Lung (tissue), 17 donors: ENCODE measurements at places on chromosomes 12 and 14. TPM values are rescaled to one million over a fixed set of nuclear protein-coding genes. Genes with fewer than 3 reads are reported as not detected.

DNA sequence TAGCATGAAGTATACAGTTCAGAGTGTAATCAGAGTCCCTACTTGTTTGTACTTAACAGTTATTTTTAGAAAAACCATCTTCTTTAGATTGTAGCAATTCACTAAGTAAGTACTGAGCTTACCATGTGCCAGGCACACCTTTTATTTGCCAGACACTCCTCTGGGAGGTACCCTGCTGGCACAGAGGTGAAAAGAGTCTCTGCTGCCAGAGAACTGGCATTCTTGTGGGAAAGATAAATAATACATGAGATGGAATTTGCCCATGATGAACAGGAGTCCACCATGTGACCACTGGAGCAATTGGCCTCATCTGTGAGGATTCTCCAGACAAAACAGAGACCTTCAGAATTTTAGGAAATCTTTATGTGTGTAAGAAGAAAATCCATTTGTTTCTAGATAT, 199.3 kb upstream of the SLC16A7 start:
- DNase-seq, result no peak
- H3K4me1 ChIP-seq, result no peaks in the 10 kb centered on the region
- H3K27me3 ChIP-seq, result no peaks in the 10 kb centered on the region
- no peaks in the 10 kb centered on the region for H3K36me3 ChIP-seq
- no peak overlapping the region for H3K4me3 ChIP-seq
- H3K27ac ChIP-seq, result no peak overlapping the region

- peaks cover 4% of the 10 kb centered on the region for H3K4me1 ChIP-seq
- no peak overlapping the region for H3K27ac ChIP-seq
- no peak overlapping the region for H3K4me3 ChIP-seq
- no peaks in the 10 kb centered on the region for H3K27me3 ChIP-seq
- DNase-seq, result no peak
These were observed 12.2 kb downstream of the FBXL14 start for GRCh38 chr12:1581973-1582708.

GRCh38 chr14:76717508-76718290, 43.6 kb upstream of the VASH1 start:
- no peak for DNase-seq
- no peaks in the 10 kb centered on the region for H3K27me3 ChIP-seq
- H3K36me3 ChIP-seq, result no peaks in the 10 kb centered on the region

DNA sequence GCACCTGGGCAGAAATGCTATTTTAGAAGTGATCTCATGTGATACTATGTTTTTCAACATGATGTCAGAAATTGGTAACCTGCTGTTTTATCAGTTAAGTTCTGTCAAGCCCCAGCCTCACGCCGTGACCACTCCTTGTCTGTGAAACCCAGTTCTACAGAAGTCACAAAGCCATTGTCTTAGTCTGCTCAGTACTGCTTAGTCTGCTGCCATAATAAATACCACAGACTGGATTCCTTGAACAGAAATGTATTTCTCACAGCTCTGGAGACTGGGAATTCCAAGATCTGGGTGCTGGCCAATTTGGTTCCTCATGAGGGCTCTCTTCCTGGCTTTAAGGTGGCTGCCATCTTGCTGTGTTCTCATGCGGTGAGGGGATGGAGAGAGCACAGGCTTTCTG, 176.9 kb downstream of the PRKCH start:
- H3K27me3 ChIP-seq, result no peaks in the 10 kb centered on the region
- H3K4me3 ChIP-seq, result no peak overlapping the region
- no peak overlapping the region for H3K27ac ChIP-seq
- DNase-seq, result no peak
- H3K4me1 ChIP-seq, result peaks cover 4% of the 10 kb centered on the region
- H3K36me3 ChIP-seq, result no peaks in the 10 kb centered on the region

GRCh38 chr12:10211940-10212738, 538 bp upstream of the GABARAPL1 start:
- H3K27me3 ChIP-seq, result no peaks in the 10 kb centered on the region
- H3K4me1 ChIP-seq, result peaks cover 8% of the 10 kb centered on the region
- no peaks in the 10 kb centered on the region for H3K36me3 ChIP-seq
- peak; percentile 98 for DNase-seq

DNA sequence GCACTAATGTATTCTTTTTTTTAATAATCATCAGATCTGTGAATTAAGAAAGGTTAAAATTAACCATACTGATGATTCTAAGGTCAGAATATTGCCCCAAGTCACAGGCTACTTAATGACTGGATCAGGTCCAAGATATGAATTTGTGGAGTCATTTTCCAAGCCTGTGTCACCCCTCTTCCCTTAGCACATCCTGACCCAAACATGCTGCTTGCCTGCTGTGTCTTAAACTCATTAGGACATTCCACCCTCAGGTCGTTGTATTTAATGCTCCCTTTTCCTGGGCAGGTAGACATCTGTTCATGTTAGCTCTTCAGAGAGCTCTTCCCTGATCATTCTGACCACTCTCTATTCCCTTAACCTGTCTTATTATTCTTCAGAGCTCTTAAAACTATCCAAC, 463.5 kb upstream of the PDE3A start:
- DNase-seq, result no peak
- H3K27ac ChIP-seq, result no peak overlapping the region
- H3K27me3 ChIP-seq, result no peaks in the 10 kb centered on the region
- H3K4me3 ChIP-seq, result no peak overlapping the region
- no peaks in the 10 kb centered on the region for H3K4me1 ChIP-seq

GRCh38 chr12:101634724-101635123, 40.0 kb downstream of the MYBPC1 start:
- H3K27ac ChIP-seq, result no peak overlapping the region
- no peak for DNase-seq
- H3K36me3 ChIP-seq, result no peaks in the 10 kb centered on the region
- H3K4me3 ChIP-seq, result no peak overlapping the region
- no peaks in the 10 kb centered on the region for H3K4me1 ChIP-seq

DNA sequence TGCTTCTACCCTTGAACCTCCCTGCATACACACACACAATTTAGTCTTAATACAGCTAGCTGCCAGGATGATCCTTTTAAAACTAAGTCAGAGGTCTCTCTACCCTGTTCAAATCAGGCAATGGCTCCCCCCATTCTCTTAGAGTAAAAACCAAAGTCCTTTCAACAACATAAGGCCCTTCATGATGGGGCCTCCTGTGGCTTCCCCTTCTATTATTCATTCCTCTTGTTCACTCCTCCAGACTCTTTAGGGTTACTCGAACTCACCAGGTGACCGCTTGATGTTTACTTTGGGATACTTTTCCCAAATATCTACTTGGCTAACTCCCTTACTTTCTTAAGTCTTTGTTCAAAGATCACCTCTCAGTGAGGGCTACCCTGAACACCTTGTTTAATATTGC, 30.4 kb downstream of the DENND5B start:
- DNase-seq, result no peak
- no peak overlapping the region for H3K27ac ChIP-seq
- H3K4me3 ChIP-seq, result no peak overlapping the region
- no peaks in the 10 kb centered on the region for H3K27me3 ChIP-seq
- H3K4me1 ChIP-seq, result no peaks in the 10 kb centered on the region
- H3K36me3 ChIP-seq, result no peaks in the 10 kb centered on the region

- no peaks in the 10 kb centered on the region for H3K27me3 ChIP-seq
- H3K4me3 ChIP-seq, result no peak overlapping the region
- no peaks in the 10 kb centered on the region for H3K36me3 ChIP-seq
- no peak for DNase-seq
- H3K27ac ChIP-seq, result no peak overlapping the region
- no peaks in the 10 kb centered on the region for H3K4me1 ChIP-seq
These were observed 846.7 kb downstream of the TMEM121 start for GRCh38 chr14:106372870-106373652.

GRCh38 chr14:67602995-67603545, 3.0 kb upstream of the PIGH start:
- no peak overlapping the region for H3K27ac ChIP-seq
- peaks cover 2% of the 10 kb centered on the region for H3K4me1 ChIP-seq
- no peak overlapping the region for H3K4me3 ChIP-seq
- H3K36me3 ChIP-seq, result no peaks in the 10 kb centered on the region

DNA sequence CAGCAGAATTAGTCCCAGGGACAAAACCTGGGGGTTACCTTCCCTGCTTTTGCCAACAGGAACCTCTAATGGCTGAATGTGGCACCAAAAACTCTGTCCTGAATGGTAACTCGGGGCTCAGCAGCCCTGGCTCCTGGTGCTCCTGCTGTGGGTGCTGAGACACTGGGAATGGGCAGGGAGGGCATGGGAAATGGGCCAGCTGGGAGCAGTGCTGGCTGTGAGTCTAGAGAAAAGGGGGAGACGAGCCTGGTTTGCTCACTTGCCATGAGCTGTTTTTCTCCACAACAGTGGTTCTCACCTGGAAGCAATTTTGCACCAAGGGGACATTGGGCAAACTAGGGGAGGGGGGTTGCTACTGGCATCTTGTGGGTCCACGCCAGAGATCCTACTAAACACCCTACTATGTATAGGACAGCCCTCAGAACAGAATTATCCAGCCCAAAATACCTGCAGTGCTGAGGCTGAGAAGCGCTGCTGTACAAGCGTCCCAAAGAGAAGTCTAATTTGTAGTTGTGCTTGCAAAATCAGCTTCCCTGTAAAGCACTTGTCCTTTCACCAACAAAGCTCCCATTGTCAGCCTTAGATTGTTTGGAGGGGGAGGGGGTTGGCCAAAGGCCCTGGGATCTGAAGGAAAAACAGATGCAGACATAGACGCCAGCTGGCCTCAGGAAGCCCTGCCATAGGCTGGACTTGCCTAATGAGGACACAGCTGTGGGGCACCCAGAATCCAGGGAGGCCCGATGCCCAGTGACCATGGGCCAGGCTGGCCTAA, 3.6 kb downstream of the LRRC74A start:
- DNase-seq, result peak; percentile 47
- no peak overlapping the region for H3K27ac ChIP-seq
- H3K27me3 ChIP-seq, result no peaks in the 10 kb centered on the region

DNA sequence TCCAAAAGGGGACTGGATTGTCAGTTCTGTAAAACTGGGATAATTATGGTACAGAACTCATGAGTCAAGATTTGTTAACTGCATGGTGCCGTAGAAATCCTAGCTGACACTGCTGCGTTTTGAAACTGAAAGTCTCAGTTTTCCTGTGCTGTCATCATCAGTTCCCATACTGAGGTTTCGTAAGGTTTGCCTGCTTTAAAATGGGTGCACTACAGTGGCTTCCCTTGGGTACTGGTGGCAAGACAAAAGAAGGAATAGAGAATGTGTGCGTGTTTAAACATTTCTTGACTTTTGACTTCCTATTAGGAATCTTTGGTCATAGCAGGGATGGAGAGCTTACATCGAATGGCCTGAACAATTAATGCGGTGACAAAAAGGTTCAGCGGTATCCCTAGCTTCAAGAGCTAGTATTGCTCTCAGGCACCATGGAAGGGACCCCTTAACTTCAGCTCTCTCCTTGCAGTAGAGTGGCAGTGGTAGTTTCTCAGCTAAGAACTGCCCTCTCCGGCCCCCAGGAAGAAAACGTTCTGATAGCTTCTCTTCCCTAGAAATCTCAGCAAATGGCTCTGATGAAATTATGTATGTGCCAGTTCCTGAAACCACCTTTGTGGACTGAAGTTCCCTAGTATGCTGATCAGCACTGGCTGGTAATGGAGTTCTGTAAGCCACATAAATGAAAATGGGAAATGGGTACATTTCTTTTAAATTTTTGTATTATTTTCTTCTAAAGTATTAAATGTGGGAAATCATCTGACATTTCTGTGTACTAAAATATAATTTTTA, 28.9 kb downstream of the ANO6 start:
- no peak for DNase-seq
- H3K36me3 ChIP-seq, result no peaks in the 10 kb centered on the region
- H3K27me3 ChIP-seq, result no peaks in the 10 kb centered on the region
- H3K27ac ChIP-seq, result no peak overlapping the region

DNA sequence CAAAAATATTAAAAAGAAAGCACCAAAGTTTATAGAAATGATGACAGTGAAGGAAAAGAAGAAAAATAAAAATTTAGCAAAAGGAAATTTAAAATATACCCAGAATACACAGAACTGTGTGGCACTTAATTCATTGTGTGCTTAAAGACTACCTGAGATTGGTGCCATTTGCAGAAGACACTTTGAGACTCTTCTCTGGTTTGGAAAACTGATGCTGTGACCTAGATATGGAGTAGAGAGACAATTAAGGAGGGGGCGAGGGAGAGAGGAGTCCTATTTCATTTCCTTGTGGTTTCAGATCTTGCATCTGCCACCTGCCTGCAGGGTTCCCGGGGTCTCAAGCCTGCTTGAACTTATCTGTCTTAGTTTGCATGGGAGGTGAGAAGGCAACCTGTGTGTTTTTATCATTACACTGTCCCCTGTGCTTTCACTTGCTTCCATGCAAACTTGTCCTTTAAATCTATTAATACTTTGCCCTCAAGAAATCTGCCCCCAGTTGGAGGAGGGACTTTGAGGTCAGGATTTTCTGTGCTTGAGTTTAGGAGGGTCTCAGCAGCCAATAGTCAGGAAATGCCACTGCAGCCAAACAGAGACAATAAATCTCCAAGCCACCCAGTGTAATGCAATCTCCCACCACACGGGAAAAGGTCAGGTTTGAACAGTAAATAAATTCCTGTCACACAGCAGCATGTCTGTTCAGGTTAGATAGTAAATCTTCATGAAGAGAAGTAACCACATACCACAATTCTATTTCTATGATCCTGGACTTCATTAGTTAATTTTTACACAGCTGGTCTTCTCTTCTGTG, 119.4 kb downstream of the CAND1 start:
- no peak overlapping the region for H3K4me3 ChIP-seq
- no peaks in the 10 kb centered on the region for H3K27me3 ChIP-seq
- H3K4me1 ChIP-seq, result no peaks in the 10 kb centered on the region
- no peak for DNase-seq
- H3K27ac ChIP-seq, result no peak overlapping the region
- H3K36me3 ChIP-seq, result no peaks in the 10 kb centered on the region

DNA sequence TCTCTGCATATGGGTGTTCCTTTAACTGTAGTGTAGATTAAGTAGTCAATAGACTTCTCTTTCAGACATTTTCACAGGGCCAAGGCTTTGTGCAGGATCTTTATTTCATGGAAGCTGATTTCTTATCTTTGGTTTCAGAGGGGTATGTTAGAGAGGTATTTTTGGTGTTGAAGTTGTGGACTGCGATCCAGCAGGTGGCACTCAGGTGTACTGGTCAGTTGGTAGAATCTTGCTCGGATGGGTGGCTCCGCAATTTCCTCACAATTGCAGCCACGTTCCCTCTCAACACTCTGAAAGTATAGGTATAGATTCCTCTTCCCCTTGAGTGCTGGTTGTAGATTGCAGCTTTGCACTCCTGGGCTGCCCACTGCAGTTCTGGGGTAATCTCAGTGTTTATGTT, 44.3 kb downstream of the OSBPL8 start:
- peaks cover 6% of the 10 kb centered on the region for H3K36me3 ChIP-seq
- no peak overlapping the region for H3K27ac ChIP-seq
- no peak overlapping the region for H3K4me3 ChIP-seq
- DNase-seq, result no peak
- no peaks in the 10 kb centered on the region for H3K4me1 ChIP-seq
- H3K27me3 ChIP-seq, result no peaks in the 10 kb centered on the region

RAD51B gene
- 16.6 TPM for total RNA-seq

SAMD15 gene
- 5.9 TPM for total RNA-seq

LBHD2 gene
- not detected for total RNA-seq

DGKA gene
- total RNA-seq, result 41.1 TPM

KITLG gene
- total RNA-seq, result 142 TPM

DNAH10 gene
- total RNA-seq, result 21.7 TPM

PRIMA1 gene
- total RNA-seq, result 0.40 TPM
